ENCODE measurements at places on chromosomes 7 and 10. TPM values are rescaled to one million over a fixed set of nuclear protein-coding genes. Genes with fewer than 3 reads are reported as not detected.

The ZNF37A gene
- polyA plus RNA-seq, result 6.6 TPM

The CYP3A4 gene
- polyA plus RNA-seq, result not detected

The CLEC5A gene
- polyA plus RNA-seq, result 0.37 TPM

The AASS gene
- polyA plus RNA-seq, result 14.9 TPM

The EBF3 gene
- 3.9 TPM for polyA plus RNA-seq

All from heart right ventricle (tissue), 16 donors.